ENCODE measurements at places on chromosomes 7 and 10. TPM values are rescaled to one million over a fixed set of nuclear protein-coding genes. Genes with fewer than 3 reads are reported as not detected.

RARRES2 gene
- total RNA-seq: 70.9 TPM

NUTM2D gene
- total RNA-seq: under 0.01 TPM

CLCN1 gene
- total RNA-seq: not detected

NFE2L3 gene
- not detected for total RNA-seq

MLXIPL gene
- 102 TPM for total RNA-seq

OR2A25 gene
- total RNA-seq: not detected

MARVELD1 gene
- 17.2 TPM for total RNA-seq

NKX2-3 gene
- total RNA-seq: 0.45 TPM

STAM gene
- 7.0 TPM for total RNA-seq

DNA sequence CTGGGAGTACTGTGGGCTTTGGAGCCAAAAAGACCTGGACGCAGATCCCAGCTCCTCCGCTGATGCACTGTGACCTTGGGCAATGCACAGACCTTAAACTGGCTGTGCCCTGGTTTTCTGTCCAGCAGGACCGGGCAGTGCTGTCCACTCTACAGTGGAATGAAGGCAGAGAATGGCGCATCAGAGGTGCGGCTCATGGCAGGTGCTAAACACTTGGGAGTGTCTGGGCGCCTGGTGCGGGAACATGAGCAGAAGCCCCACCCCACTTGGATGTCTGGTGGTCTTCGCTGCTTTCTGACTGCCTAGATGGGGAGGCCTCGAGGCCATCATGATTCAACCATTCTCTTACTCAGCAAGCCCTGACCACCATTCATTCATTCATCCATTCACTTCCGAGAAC is 153.7 kb downstream of the GRK5 start:
- no peak for DNase-seq

GRCh38 chr7:137965942-137966640 is 35.8 kb downstream of the CREB3L2 start:
- DNase-seq: no peak

DNA sequence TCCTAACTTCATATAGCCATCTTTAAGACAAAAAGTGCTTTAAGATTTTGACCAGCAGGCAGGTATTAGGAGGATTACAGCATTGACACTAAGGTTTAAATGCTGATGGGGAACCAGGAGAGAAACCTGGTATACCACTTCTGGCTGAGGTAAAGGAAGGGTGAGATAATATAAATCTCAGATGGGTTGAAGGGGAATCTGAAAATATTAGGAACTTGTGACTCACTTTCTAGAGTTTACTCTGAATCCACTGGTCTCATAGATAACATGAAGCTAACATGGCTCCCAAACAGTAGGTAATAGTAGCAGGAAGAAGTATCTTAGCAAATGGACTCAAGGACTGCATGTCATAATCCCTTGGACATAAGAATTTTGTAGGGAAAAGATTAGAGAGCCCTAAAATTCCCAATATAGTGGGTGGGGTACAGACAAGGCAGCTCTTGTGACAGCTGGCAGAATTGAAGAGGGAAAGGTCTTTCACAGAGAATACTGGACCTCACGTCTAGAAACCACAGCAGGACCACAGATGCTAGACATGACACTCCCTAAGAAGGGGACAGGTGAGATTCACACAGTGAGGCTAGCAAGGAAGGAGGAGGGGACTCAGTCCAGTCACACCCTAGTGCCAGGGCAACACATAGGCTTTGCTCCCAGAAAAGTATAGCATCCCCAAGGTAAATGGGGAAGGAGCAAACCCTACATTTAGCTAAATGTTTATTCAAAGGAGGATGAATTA is 3.5 kb downstream of the PTTG1IP2 start:
- DNase-seq: no peak

DNA sequence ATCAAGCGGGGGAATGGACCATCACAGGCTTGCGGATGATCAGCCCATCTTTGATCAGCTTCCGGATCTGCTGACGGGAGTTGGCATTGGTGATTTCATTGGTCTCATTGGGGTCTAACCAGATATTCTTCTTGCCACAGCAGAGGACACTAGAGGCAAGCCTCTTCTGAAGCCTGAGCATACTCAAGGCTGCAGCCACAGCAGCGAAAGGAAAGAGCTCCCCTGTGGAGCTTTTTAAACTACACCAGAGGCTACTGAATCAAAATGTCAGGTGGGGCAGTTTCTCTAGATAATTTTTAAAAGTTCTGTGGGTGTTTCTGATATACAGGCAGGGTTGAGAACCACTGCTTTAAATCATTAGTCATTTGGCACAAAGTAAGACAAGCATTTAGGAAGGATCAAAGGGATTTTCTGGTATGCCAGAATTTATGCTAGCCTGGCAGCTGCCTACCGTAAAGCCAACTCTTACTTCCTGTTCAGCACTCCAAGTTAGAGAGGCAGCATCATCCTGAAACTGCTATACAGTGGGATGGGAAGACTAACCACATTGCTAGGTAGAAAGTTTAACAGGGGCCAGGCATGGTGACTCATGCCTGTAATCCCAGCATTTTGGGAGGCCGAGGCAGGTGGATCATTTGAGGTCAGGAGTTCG is 7.0 kb downstream of the NAPEPLD start:
- DNase-seq: no peak

DNA sequence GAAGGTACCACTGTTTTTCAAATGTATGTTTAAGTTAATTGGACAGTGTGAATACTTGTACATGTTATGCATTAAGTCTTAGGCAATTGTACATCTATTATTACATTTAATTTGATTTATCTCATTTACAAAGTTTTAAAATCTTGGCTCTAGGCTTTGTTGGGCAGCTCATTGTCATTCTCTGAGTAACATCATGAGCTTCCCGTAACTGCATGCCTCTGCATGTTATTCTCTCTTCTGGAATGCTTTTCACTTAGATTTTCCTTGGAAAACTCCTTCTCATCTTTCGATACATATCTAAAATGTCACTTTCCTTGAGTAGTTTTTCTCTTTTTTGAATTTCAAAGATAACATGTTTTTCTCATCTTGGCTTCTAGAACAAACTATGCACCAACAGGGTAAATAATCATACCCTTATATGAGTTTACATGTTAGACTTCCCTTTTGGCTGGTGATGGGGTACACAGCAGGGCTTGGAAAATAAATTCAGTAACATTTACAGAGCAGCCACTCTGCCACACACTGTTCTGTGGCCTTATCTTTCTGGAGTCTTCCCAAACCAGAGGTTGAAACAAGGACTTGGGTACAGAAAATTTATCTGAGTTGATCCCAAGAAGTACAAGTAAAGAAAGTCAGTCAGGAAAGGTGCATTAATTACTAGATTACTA is 42.2 kb upstream of the A1CF start:
- no peak for DNase-seq

GRCh38 chr7:29224726-29225125 is 30.2 kb downstream of the CHN2 start:
- DNase-seq: no peak

- no peak for DNase-seq
Measured at GRCh38 chr10:58784361-58784760, 271.7 kb downstream of the BICC1 start.

DNA sequence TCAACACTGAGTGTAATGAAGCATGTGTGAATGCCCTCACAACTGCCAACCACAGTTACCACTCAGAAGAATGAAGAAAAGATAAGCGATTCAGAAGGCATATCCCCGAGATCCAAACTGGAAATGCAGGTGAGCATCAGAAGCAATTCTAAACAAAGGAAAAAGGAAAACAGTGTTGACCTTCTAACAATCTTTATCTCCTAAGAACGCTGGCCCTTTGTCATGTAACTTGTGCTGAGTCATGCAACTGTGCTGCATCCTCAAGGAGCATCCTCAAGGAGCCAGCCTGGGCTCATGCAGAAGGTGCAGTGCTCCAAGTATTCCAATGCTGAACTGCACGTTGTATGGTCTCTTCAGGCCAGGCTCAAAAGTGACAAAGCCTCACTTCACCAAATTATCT is 30.6 kb downstream of the SEC61G start:
- DNase-seq: no peak

GRCh38 chr10:81251457-81252115 is 623.4 kb upstream of the NRG3 start:
- no peak for DNase-seq
